GM13977 (cell line): ENCODE measurements at places on chromosomes 11 and 22.

- no peak for DNase-seq
Observed at GRCh38 chr11:69398529-69399492, 82.7 kb upstream of the LINC01488 start.

DNA sequence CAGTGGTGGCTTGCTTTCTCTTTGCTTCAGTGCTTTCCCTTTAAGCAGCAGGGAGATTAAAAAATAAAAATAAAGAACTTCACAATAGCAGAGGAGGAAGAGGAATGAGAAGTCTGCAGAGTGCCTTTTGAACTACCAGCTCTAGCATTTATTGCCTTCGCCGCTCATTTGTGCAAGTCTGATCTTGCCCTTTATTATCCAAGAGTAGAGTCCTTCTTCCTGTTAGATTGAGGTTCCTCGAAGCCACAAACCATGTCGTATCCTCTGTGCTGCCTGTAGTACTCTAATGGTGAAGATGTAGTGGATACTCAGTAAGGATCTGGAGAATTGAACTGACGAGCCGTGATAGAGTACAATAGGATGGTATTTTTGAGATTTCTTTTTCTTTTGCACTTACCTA, 101.2 kb upstream of the RAG2 start:
- DNase-seq, result no peak

DNA sequence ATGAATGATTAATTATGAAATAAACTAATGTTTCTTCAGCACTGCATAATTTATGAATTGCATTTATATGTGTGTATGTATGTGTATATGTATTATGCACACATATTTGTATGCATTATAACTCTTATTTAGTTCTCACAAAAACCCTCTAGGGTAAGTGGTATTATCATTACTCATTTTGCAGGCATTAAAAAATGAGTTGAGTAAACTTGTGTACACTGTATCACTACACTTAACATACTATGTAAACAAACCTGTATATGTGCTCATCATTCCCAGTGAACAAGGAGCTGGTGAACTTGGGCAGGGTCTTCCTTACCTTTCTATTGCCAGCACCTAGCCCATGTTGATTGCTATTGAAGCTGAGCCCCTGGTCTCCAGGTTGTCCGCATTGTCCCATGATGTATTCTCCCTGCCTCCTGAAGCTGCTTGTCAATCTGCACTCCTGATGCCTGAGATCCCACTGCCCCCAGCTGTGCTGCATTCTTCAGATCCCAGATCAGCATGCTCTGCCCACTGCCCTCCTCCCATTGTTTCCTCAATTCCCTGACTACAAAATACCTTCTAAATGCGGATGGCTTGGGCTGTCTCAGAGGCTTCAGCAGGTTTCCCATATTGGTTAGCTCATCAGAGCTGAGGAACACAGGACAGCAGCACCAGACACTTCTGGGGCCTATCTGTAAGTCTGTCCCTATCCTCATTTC, 267.9 kb upstream of the SESN3 start:
- DNase-seq, result no peak

DNA sequence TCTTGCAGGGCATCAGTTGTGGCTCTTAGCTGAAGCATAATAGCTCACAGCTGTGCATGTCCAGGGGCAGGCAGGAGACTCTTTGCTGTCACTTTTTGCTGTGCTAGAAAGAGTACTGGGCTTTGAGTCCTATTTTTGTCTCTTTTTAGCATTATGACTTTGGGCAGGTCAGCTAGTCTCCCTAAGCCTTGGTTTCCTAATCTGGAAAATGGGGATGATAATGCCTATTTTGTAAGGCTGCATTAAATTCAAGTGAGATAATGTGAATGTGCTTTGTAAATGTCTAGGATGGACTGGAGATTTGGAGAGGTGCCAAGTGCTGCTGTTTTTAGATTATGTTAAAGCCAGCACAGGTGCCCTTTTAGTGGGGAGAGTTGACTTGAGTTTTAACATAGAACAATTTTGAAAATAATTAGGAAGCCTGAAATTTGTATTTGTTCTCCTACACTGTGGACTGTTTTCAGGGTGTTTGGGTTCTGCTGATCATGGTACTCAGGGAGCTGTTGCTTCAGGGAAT, 19.1 kb downstream of the CABIN1 start:
- no peak for DNase-seq

- DNase-seq, result no peak
Observed at GRCh38 chr22:32000181-32000580, 42.9 kb upstream of the SLC5A1 start.

GRCh38 chr11:47400768-47401279, 7.6 kb upstream of the SLC39A13 start:
- DNase-seq, result peak; percentile 66

DNA sequence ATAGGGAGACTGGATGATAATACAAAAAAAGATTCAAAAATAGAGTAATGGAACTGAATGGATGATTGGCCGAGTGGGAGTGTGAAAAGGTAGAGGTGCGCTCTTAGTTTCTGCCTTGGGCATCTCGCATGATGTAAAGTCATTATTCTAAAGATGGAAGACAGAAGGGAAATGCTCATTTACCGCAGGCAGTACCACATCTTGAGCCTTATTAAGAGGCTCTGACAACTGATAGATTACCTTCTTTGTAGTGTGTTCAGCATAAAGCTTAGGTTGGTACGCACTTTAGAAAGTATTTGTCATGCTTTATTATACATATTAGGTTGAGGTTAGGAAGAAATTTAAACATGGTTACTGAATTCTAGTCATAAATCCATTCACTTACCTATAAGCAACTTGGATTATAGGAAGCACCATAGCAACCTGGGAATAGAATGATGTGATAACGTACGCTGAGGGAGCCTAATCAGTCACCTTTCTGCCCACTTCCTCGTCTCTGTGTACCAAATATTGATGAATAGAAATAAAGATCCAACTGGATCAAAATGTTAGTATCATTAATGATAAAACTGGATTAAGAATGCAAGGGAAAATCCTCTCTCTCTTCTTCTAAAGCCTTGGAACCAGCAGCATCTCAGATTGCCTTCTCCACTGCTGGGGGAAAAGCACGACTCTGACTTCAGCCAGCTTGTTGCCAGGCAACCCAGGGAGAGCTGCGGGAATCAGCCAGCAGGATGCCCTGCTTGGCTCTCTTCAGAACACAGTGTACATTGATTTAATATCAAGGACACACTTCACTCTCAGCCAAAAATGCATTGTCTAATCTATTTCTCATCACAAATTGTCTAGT, 29.0 kb upstream of the VWA5A start:
- no peak for DNase-seq

DNA sequence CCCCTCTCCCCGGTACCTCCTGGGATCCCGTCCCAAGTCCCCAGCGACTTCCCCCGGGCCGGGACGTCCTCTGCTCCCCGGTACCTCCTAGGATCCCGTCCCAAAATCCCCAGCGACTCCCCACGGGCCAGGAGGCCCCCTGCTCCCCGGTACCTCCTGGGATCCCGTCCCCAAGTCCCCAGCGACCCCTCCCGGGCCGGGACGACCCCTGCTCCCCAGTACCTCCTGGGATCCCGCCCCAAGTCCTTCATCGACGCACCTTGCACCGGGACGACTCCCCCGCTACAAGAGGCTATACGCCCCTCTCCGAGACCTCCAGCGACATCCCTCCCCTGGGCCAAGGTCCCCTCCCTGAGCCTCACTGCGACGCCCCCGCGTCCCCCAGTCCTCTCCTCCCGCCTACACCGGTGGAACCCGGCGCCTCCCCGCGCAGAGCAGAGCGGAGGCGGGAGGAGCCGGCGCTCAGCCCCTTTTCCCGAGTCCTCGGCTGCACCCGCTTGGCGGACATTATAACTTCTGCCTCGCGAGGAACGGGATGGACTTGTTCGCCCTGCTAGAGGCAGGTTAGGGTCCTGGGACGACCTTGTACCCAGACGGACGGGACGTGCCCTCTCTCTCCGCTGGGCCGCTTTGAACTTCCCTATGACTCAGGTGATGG, 912 bp downstream of the KREMEN1 start:
- no peak for DNase-seq

DNA sequence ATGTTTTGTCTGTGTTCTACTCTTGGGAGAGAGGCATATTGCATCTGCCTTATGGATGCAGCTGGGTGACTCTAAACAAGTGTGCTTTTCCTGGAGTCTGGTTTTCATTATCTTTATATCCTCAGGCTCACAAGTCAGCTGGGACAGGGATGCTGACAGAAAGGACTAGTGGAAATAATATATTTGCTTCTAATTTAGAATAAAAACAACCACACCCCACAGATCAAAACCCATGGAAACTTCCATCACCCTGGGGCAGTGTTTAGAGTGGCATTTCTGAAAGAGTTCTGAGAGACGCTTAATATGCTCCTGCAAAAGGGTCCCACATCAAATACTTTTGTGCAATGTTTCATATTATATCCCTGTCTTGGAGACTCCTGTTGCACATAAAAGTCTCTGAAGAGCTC, 20.8 kb downstream of the KCNE3 start:
- no peak for DNase-seq
